ENCODE measurements at places on chromosomes 6 and 20.
A peak's percentile ranks its signal among the peaks of the same experiment; 100 is the strongest.

DNA sequence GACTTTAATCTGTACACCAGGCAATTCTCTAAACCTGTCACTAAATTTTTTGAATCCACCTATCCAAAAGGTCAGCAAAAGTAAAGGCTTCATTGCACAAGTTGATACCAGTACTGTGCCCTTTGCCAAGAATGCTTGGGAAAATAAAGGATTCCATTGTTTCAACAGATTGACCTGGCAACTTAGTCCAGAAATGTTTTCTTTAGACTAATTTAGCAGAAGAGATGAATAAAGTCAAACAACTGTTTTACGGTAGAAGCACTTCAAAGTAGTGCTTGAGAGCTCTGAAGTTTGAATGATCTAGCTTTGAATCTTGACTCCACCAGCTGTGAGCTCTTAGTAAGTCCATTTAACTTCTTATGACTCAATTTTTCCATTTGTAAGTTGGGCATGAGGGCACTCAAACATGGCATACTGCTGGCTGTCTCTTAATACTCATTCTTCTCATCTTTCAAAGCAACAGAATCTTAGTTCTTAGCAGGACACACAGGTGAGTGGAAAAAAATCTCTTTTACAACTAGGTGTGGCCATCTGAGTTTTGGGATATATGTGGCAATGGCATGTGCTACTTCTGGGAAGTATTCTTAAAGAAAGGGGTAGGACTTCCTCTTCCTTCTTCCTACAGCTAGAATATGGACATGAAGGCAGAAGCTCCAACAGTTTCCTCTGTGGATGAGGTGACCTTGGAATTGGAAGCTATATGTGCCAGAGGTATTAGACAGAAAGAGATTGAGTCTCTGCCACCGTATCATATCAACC, 55.9 kb upstream of the LOC128125822 start:
- no peak for ATAC-seq

GRCh38 chr20:46150943-46151342, 32.8 kb downstream of the CD40 start:
- no peak for ATAC-seq

GRCh38 chr6:148830614-148831013, 83.8 kb downstream of the UST start:
- no peak for ATAC-seq

- ATAC-seq, result no peak
Observed at GRCh38 chr6:167245591-167245990, 45.5 kb upstream of the UNC93A start.

GRCh38 chr6:28996844-28997510, 8.1 kb downstream of the ZNF311 start:
- no peak for ATAC-seq

DNA sequence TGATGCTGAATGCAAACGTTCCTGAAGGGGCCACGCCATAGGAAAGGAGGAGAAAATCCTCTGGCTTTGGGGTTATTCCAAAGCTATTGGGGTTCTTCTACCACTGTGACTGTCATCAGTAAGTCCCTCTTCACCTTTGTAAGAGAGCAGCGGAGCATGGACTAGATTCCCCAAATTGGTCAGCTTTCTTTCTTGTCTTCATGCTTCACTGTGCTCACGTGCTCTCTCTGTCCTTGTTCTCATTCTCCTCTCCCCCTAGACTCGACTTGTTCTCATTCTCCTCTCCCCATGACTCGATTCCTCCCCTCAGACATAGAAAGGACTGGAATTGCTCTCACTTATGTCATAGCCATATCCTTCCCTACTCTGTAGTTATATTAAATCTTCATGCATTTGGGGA, 54.8 kb upstream of the ADGRG6 start:
- ATAC-seq, result no peak

- peak; percentile 83 for ATAC-seq
Observed at GRCh38 chr20:58209652-58210397, 18.6 kb downstream of the ANKRD60 start.
